ENCODE measurements at places on chromosomes 2 and 18.

- DNase-seq: no peak
Measured at GRCh38 chr2:48175254-48175653, 269.0 kb upstream of the FBXO11 start.

DNA sequence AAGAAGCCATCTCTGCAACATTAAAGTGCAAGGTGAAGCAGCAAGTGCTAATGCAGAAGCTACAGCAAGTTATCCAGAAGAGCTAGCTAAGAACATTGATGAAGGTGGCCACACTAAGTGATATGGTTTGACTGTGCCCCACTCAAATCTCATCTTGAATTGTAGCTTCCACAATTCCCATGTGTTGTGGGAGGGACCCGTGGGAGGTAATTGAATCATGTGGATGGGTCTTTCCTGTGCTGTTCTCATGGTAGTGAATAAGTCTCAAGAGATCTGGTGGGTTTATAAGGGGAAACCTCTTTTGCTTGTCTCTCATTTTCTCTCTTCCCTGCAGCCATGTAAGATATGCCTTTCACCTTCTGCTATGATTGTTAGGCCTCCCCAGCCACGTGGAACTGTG, 11.4 kb downstream of the RDH14 start:
- no peak for DNase-seq

GRCh38 chr18:76495006-76495370, at the start of gene ZNF516:
Gene ZNF516, minus strand, starts transcription at chr18:76495242. Its CDS starts 52,188 bp downstream, at chr18:76443054.
- peak; percentile 68 for DNase-seq

DNA sequence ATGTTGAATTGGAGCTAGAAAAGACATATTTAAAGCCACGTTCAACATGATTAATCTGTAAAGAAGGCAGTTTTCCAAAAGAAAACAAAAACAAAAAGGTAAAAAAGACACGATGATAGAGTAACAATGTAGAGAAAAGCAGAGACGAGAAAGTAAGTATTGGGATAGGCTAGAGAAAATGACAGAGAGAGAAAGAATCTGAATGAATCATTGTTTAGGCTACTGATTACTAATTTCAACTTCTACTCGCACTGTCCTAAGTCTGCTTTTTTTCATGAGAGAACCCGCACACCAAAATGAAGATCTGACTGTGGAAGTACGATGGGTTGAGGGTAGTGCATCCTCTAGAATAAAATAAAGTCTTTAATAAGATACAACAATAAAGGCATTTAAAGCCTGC, 1599.2 kb upstream of the TMEFF2 start:
- DNase-seq: no peak

GRCh38 chr2:18790509-18791171, 201.3 kb upstream of the NT5C1B start:
- DNase-seq: no peak

- DNase-seq: no peak
Measured at GRCh38 chr2:203805486-203805838, 62.1 kb upstream of the CTLA4 start.

- DNase-seq: peak; percentile 62
Measured at GRCh38 chr2:241391892-241392665, 36.0 kb downstream of the FARP2 start.

GRCh38 chr2:38178556-38179419, 102.8 kb upstream of the CYP1B1 start:
- peak; percentile 30 for DNase-seq

DNA sequence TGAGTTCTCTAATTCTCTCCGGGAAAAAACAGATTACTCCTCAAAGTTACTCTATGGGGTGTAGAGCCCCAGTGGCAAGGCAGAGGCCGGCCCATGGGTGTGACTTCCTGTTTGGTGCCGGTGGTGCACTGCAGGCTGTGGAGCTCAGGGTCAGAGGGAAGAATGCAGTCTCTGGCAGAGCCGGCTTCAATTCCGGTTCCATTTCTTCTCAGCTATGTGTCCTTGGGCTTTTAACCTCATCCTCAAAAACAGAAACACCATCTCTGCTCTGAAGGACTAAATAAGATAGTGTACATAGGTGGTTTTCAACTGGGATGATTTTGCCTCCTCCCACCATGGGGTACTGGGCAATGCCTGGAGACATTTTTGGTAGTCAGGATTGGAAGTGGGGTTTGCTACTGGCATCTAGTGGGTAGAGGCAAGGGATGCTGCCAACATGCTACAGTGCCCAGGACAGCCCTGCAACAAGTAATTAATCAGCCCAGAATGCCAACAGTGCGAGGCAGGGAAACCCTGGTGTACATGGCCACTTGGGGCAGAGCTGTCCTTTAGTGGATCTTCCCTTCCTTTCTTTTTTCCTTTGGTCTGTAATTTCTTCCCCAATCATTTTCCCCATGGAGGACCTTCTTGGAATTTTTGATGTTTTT, 81.2 kb downstream of the INSIG2 start:
- peak; percentile 80 for DNase-seq

- no peak for DNase-seq
Measured at GRCh38 chr2:147364597-147364996, 480.2 kb upstream of the ACVR2A start.

DNA sequence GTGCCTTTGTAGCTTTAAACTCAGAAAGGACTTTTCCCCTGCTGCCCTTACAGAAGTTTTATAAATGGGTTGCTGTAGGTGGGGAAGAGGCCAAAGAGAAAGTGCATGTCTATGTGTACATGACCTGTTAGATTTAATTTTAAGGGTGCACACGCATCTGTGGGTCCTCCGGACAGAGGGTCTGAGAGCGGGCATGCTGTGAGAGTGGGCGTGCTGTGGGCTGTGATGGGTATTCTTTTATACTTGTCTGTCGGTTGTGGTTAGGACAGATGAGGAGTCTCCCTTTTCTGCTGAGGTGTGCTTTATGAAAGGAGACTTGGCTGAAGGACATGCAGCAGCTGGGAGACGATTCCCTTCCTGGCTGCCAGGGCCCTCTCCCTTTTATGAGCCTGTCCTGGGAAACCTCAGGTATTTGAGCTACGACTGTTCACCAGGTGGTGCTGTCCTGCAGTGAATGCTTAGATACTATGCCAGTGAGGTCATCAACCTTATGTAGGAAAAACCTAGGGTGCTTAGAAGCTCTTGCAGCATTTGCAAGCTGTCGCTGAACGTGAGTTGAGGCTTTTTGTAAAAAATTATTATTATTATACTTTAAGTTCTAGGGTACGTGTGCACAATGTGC, 67.5 kb downstream of the TANC1 start:
- DNase-seq: peak; percentile 62

DNA sequence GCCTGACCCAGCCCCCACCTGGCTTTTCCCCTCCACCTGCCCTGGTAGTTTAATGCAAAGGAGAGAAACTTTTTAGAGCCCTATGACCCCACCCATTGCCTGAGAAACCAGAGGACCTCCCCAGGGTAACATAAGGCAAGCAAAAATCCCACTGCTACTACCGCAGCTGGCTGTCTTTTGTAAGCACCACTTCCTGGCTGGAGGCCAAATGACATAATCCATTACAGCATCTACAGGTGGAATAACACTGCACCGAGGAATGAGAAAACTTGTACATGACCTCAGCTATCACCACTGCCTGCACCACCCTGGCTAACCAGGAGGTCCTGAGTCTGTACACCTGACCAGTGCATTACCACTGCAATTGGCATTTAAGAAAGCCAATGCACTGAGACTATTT, 149.6 kb upstream of the GALNT5 start:
- DNase-seq: no peak

GRCh38 chr18:44895176-44895798, 214.6 kb downstream of the SETBP1 start:
- DNase-seq: peak; percentile 57

- no peak for DNase-seq
Measured at GRCh38 chr2:73104933-73105332, 7.8 kb downstream of the RAB11FIP5 start.

DNA sequence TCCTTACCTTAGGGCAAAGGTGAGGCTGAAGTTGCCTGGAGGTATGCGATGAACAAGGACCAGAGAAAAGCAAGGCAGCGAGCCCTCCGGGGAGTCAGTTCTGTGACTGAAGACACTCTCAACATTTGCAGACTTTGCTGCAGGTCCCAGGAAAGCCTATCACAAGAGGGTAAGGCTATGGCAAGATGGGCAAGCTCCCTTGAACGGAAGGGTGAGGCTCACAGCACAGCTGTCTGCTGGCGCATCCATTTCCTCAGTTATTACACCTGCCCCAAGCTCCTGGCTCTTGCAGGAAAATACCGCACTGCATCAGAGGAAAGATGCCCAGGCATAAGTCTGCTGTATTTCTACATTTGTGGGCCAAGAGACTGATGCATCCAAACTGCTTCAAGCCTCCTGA, 141.4 kb downstream of the BCL11A start:
- no peak for DNase-seq

GRCh38 chr2:8309131-8309530, 372.7 kb upstream of the ID2 start:
- DNase-seq: no peak

DNA sequence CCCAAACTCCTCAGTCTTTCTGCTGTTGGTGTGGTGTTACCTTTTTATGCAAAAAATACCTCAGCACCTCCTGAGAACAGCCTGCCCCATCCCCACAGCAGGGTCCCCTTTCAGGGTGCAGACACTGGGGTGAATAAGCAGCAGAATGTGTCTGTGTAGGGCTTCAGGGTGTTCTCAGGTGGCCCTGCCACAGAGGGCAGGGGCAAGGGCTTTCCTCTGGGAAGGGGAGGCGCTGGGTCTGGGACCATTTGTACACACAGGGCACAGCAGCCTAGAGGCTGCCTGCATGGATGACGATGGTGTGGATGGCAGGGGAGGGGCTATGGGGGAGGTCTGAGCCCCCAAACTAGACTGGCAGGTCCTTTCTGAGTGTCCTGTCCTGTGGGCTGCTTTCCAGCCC, 2.6 kb downstream of the HAAO start:
- DNase-seq: no peak

- DNase-seq: no peak
Measured at GRCh38 chr18:45044787-45045186, 364.1 kb downstream of the SETBP1 start.

DNA sequence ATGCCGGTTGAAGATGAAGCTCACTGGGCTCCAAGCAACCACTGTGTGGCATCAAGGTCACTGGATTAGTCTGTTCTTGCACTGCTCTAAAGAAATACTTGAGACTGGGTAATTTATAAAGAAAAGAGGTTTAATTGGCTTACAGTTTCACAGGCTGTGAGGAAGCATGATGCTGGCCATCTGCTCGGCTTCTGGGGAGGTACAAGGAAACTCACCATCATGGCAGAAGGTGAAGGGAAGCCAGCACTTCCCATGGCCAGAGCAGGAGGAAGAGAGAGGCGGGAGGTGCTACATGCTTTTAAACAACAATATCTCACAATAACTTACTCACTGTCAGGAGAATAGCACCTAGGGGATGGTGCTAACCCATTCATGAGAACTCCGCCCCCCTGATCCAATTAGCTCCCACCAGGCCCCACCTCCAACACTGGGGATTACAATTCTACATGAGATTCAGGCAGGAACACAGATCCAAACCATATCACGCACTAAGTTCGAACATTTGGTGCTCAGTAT, 109.7 kb upstream of the MGAT5 start:
- DNase-seq: no peak

DNA sequence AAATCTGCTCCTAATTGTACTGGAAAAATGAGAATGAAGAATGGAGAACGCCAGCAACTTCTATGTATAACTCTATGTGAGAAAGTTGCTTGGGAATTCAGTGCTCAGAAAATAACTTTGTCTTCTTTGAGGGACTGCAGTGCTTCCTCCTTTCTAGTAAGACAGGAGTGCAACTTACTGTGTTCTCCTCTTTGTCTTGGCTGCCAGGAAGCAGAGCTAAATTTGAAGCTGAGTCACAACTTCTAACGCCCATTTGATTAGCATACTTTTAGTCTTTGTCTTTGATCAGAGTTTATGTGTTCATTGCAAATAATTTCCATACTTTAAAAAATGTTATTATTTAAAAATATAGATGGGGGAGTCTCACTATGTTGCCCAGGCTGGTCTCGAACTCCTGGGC, 6.6 kb downstream of the ARHGAP25 start:
- DNase-seq: peak; percentile 75

- no peak for DNase-seq
Measured at GRCh38 chr18:79682481-79682880, 2.9 kb downstream of the CTDP1 start.
